ENCODE measurements at places on chromosomes 11 and 22.

DNA sequence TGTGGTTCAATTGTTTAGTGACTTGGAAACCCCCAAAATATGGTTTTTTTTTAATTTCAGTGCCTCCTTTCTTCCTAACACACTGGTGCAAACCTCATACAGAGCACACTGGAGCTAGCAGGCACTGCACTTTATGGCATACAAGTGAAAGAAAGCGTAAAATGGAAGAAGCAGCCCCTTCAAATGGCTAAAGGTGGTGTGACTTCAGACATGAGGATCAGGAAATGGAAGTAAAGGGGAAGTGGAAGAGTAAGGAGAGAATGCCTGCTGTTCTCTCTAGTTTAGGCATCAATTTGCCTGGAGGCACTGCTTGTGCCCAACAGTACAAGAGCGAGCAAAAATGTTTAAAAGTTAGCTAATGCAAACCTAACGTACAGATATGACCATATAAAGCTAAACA is 5.7 kb downstream of the RSF1 start:
- DNase-seq = no peak

DNA sequence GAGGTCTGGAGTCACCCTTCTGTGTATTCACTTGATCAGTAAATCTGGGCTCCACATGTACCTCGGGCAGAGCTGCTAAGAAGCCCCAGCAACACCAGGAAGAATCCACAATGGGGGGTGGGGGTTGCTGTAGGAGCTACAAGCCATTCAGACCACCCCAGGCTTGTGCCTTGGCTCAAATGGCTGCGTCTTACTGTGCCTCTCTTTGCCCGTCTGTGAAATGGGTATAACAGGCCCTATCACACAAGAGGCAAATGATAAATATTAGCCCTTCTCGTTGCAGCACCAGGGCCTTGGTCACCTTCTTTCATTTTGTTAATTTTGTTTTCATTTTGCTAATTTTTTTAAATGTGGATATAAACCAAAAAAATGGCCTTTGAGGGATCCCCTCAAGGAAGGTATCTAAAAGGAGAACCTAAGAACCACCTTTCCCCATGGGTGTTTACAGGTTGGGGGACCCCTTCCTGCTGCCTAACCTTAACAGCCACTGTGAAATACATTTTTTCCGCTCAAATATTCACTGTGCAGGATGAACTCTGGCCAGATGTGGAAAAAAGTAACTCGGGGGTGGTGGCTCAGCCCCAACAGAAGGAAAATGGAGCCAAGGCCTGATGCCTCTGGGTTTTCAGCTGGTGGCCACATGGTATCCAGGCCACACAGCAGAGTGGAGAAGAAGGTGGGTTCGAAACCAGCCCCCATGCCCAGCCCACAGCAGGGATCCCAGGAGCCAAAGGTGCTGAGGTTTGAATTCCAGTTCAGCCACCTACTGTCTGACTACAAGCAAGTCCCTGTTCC is 284.0 kb downstream of the MN1 start:
- no peak for DNase-seq

DNA sequence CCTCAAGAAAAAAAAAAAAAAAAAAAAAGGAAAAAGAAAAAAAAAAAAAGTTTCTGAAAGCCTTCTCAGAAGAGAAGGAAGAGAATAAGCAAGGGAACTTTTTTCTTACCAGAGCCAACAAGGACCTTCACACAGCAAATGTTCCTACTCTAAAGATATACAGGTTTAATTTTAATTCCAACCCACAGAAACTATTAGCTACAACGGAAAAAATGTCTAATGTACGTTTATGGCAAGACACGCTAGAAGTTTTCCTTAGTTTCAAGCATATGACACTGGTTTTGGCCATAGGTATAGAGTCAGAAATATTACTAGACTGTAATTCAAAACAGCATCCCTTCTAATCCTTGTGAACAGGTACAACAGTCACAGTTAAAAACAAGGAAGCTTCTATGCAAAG is 120.1 kb downstream of the MRTFA start:
- DNase-seq = no peak

DNA sequence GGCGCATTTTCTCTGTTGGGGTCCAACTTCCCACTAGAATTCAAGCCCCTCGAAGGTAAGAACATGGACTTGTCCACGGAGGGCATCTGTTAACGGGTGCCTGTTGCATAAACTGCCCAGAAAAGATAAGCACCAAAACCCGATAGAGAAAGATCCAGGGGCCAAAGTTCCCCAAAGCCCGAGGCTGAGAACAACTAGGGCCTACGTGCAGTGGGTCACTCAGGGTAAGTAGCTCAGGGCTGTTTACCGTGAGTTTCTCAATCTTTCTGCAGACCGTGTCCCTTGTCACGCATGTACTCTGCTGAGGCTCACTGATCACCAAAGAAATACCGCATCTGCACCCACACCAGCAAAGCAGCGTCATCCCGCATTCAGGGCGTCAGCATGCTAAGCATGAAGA is 24.4 kb downstream of the PGA5 start:
- DNase-seq = no peak

- peak; percentile 10 for DNase-seq
Measured at GRCh38 chr11:78419327-78419726, 1.7 kb upstream of the GAB2 start.

DNA sequence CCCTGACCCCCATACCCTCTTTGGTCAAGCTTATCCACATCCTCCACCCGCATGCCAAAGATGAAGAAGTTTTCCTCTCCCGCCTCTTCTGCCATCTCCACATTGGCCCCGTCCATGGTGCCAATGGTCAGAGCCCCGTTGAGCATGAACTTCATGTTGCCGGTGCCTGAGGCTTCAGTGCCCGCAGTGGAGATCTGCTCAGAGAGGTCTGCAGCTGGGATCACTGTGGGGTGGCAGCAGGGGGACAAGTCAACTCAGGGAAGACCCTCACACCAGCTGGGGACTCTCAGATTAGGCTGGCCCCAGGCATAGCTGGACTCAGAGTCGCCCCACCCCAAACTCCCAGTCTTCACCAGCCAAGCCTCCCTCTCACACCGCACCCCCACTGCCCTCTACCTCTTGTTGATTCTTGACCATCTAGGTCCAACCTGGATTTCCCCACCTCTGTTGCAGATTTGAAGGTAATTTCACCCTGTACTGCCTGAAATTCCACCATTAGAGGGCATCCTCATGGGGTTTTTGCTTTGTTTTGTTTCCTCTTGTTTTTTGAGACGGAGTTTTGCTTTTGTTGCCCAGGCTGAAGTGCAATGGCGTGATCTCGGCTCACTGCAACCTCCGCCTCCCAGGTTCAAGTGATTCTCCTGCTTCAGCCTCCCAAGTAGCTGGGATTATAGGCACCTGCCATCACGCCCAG is 6.6 kb upstream of the RASGRP2 start:
- DNase-seq = no peak

DNA sequence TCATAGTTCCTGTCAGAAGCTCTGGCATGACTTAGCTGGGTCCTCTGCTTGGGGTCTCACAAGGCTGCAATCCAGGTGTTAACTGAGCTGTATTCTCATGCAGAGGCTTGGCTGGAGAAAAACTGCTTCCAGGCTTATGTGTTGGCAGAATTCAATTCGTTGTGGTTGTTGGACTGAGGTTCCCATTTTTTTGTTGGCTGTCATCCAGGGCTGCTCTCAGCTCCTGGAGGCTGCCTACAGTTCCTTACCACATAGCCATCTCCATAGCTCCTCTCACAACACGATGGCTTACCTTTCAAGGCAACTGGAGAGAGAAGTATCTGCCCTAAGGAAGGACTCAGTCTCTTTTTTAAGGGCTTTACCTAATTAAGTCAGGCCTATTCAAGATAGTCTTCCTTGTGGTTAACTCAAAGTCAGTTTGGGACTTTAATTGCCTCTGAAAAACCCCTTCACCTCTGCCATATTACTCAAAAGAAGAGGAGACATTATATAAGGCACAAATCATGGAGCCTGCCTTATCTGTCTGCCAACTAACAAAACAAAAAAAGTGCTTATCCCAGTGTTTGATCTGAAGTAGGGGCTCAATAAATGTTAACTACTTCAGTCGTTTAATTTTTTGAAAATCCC is 35.2 kb downstream of the OR2AG2 start:
- no peak for DNase-seq

DNA sequence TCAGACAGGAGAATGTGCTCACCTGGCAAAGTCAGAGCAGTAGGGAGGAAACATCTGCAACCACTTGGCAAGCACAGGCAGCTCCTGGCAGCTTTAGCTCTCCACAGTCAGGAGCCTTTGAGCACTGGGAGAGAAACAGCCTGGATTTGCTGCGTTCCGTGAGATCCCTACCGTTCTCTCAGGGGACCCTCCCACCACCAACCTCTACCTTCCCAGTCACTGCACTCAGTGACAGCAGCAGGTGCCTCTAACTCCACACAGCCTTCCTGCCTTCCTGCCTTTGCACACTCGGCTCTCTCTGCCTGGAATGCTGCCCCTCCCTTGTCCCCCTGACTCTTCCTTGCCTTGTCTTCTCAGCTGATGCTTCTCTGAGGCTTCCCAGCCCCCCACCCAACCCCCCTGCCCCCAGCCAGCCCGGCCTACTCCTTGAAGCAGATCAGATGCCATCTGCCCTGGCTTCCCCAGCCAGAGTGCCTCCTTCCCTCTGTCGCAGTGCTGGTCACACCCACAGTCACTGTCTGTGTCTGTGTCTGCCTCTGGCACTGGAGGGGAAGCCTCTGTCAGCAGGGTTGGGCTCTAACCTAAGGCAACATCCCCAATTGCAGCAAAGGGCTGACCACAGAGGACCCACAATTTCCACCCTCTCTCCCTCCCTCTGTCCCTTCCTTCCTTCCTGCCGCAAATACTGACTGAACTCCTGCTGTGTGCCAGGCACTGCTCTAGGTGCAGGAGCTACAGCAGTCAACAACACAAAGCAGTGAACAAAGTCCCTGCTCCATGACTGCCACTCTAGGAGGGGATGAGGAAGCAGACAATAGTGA is 14.9 kb upstream of the TSKU start:
- no peak for DNase-seq

GRCh38 chr11:7968686-7969085 is 3.4 kb upstream of the NLRP10 start:
- DNase-seq = no peak

GRCh38 chr22:24803064-24803542 is 2.9 kb upstream of the SGSM1 start:
- no peak for DNase-seq

DNA sequence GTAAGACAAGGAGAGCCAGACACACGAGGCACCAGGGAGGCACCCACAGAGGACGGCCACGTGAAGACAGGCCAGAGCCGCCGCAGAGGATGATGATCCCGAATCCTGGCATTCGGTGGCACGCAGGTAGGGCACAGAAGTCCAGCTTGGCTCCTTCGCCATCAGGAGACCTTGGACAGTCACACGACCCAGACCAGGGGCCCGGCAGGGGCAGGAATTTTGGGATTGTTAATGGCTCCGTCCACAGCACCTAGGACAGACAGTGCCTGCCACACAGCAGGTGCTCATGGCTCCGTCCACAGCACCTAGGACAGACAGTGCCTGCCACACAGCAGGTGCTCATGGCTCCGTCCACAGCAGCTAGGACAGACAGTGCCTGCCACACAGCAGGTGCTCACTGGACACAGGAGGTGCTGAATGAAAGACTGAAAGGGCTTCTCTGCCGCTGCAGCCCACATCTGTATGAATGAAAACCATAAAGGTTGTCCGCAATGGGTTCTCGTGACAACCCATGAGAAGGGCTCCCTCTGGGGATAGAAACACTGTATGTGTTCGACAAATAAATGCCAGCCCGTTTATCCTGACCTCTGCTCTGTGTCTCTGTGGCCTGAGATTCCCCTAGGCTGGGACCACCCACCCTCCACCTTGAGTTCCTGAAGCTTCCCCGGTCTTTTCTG is 341.6 kb downstream of the CTTN start:
- DNase-seq = no peak

DNA sequence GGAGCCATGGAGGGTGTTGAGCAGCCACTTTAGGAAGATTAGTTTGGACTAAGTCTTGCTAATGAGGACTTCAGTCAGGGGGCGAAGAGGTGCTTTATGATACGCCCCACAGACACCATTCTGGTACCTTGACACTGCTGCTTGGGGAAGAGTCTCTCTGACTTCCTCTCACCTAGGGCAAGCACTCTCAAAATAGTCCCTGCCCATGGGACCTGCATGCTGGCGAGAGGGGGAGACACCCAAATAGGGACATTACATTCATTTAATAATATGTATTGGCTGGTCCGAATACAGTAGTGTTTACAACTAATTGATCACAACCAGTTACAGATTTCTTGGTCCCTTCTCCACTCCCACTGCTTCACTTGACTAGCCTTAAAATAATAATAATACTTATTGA is 4.4 kb upstream of the CATSPERZ start:
- DNase-seq = no peak

DNA sequence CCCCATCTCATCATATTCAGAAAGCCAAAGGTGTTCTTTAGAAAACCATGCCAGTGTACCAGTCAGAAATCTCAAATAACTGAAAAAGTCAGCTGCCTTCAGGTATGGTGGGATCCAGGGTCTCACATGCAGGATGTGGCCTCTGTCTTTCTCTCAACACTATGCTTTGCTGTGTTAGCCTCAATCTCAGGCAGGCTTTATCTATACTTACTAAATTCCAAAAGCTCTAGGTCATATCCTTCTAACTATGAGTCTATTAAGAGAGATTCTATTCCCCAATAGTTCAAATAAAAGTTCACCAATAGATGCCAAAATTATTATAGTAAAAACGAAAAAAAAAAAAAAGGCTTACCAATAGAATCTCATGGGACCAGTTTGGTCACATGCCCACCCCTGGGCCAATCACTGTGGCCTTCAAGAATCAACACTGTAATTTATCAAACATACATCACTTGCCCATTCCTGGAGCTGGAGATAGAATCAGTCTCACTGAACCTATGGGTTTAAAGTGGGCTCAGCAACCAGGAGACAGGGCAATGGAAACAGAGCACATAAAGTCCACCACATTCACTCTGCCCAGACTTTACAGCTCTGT is 38.0 kb upstream of the APLNR start:
- DNase-seq = no peak

- DNase-seq = no peak
Measured at GRCh38 chr11:131666617-131667016, 296.2 kb downstream of the NTM start.

GRCh38 chr22:48495751-48496080 is 1332.0 kb downstream of the BRD1 start:
- DNase-seq = no peak

- no peak for DNase-seq
Measured at GRCh38 chr11:86574493-86575207, 97.8 kb downstream of the ME3 start.

- DNase-seq = no peak
Measured at GRCh38 chr11:32792111-32792947, 2.1 kb downstream of the CCDC73 start.

GRCh38 chr11:114085965-114086793 is 26.7 kb downstream of the ZBTB16 start:
- DNase-seq = no peak

DNA sequence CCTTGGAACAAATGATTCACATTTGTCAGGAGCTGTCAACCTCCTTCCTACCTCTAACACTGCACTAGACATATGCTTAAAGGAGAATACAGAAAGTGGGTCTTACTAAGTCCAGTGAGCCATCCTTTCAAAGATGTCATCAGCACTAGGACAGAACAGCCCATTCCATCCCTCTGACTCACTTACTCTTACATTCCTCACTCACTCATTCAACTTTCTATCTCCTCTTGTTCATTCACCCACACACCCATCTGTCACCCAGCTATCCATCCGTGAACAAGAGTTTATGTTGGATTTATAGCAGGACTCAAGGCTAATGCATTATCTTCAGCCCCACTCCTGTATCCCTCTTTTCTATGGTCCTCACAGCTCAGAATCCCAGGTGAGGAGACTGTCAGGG is 9.1 kb downstream of the INSC start:
- DNase-seq = no peak
